ENCODE measurements at places on chromosomes 6 and 20.
A peak's percentile ranks its signal among the peaks of the same experiment; 100 is the strongest.

DNA sequence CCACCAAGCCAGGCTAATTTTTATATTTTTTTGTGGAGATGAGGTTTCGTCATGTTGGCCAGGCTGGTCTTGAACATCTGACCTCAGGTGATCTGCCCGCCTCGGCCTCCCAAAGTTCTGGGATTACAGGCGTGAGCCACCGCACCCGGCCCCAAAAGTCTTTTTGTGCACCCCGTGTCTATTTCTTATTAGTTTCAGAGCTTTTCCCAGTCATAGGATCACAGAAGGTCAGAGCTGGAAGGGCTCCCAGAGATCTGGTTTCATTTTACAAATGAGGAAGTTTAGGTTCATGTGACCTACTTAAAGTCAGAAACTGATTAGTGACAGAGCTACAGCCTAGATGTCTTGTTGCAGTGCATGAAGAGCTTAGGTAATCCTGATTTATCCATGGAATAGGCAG lies 1.6 kb upstream of the OGFRL1 start:
- no peak for DNase-seq

- DNase-seq: no peak
Measured at GRCh38 chr20:62304331-62305148, 1.7 kb downstream of the ADRM1 start.

GRCh38 chr6:21846541-21847451 lies 253.2 kb downstream of the SOX4 start:
- DNase-seq: peak; percentile 30

DNA sequence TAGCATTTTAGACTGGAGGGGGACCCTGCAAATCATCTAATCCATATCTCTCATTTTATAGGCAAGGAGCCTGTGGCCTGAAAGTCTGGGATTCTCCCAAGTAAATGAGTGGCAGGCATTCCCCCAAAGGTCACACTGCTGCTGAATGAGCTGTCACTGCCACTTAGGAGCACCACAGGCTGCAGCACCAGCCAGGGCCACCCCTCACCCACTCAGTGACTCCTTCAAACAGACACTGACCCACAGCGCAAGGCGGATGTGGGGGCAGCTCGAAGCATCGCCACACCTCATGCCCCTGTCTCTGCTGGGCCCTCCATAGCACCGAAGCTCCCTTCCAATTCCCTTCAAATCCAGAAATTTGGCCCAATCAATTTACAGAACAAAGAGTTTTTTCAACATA lies 119.9 kb upstream of the ARID1B start:
- DNase-seq: no peak

GRCh38 chr6:146282837-146283236 lies 254.0 kb downstream of the GRM1 start:
- no peak for DNase-seq

- DNase-seq: peak; percentile 76
Measured at GRCh38 chr6:158536084-158536890, 23.6 kb upstream of the TMEM181 start.

GRCh38 chr20:19986419-19986818 lies 30.7 kb upstream of the NAA20 start:
- no peak for DNase-seq

- no peak for DNase-seq
Measured at GRCh38 chr20:9409352-9409751, 105.0 kb upstream of the LAMP5 start.

GRCh38 chr6:39050453-39051112 lies 2.0 kb downstream of the GLP1R start:
- DNase-seq: no peak

DNA sequence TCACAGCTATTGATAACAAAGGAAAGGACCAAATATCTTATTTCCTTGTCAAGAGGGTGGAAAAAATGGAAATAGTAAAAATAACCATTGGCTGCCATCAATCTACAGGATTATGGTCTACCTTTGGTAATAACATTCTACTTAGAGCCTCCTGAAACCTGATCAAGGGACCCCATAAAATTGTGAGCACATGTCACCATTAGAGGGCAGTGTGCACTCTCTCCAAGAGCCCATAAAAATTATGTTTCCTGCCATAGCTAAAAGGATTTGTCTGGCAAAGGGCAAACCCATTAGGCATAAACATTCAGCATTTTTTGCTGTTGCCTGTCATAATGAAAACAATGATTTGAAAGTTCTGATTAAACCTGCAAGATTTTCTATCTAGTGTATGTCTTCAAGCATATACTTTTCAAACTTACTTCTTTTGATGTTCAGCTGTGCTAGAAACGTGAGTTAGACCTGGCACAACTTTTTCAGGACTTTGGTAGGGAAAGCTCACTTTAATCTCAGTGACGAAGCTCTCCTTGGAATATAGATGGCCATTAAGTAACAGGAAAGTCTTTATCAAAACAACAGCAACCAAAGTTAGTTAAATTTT lies 120.7 kb upstream of the ZFP64 start:
- no peak for DNase-seq

DNA sequence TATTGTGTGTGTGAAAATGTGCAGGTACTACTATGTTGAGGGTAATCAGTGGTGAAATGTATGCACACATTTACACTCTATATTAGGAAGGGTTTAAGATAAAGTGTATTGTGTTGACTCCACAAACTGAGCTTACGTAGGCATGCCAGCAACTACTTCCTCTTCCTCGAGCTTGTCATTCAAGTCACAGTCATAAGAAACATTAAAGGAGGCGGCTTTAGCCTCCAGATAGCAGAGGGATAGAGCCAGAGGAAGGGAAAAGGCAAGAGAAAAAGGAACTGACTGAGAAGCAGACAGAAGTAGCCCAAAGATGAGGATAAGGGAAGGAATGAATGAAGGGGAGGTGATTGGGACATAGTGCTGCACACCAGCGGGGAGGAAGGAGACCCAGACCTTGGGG lies 55.2 kb downstream of the SMLR1 start:
- DNase-seq: no peak

- no peak for DNase-seq
Measured at GRCh38 chr6:45584127-45584526, 206.4 kb upstream of the SUPT3H start.

DNA sequence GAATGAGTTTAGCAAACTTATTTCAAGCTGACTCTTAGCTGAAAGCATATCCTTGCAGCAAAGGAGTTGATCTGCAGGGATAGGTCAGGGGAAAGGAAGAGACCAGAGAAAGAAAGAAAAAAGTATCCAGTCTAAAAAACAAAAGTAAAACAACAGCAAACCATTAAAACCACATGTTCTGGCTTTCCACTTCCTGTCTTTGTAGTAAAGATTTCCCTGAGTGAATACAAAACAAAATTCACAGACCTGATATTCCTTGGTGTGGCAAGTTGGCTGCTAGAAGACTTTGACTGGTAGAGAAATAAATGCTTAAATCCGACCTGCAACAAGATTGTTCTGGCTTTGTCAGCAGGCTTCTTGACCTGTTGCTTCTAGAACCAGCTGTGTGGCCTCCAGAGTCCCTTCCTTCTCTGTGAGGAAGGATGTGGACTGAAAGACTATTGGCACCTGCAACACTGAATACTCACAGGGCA lies 23.4 kb upstream of the MCM3 start:
- no peak for DNase-seq

DNA sequence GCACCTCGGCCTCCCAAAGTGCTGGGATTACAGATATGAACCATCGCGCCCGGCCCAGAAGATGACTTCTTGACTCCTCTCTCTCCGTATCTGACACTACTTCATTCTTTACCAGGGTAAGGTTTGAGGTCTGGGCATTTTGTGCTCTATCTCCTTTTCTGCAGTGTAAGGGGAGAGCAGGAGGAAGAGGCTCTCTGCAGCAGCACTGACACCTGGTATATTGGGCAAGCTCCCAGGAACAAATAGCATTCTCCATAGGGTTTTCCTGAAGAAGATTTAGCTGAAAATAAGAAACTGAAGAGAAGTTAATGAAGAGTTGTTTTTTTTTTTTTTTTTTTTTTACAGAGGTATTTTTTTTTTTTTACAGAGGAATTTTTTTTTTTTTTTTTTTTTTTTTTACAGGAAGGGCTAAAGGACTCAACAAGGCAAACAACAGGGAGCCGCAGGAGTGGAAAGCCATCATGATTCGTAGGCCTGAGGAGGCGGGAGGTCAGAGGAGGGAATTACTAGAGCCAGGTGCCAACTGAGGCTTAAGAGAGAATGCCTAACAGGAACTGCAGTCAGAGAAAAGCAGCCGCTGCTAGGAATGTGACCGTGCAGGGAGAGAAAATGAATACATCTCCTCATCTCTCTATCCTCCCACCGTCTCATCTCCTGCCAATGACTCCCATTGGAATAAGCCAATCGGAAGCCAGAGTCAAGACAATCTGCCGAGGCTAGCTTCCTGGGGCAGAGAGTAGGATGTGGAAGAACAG lies 34.7 kb upstream of the ADGRF4 start:
- no peak for DNase-seq

DNA sequence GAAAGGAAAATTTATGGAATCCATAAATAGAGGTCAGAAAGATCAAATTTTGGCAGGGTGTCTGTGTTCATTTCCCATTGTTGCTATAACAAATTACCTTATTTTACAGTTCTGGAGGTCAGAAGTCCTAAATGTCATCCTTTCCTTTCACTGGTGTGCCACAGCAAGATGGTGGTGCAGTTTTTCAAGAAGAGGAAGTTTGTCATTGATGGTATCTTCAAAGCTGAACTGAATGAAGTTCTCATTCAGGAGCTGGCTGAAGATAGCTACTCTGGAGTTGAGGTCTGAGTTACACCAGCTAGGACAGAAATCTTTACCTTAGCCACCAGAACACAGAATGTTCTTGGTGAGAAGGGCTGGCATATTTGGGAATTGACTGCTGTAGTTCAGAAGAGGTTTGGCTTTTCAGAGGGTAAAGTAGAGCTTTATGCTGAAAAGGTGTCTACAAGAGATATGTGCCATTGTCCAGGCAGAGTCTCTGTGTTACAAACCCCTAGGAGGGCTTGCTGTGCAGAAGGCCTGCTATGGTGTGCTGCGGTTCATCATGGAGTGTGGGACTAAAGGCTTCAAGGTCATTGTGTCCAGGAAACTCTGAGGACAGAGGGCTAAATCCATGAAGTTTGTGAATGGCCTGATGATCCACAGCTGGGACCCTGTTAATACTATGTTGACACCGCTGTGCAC lies 7.2 kb upstream of the CCNC start:
- DNase-seq: no peak

- DNase-seq: no peak
Measured at GRCh38 chr6:14975471-14975817, 270.4 kb upstream of the JARID2 start.

GRCh38 chr20:23754731-23755130 lies 4.0 kb upstream of the CST1 start:
- no peak for DNase-seq

- DNase-seq: no peak
Measured at GRCh38 chr6:111700135-111700690, 94.5 kb upstream of the TRAF3IP2 start.
